SIG-M5 (cell line): ENCODE measurements at places on chromosomes 7 and 10.

DNA sequence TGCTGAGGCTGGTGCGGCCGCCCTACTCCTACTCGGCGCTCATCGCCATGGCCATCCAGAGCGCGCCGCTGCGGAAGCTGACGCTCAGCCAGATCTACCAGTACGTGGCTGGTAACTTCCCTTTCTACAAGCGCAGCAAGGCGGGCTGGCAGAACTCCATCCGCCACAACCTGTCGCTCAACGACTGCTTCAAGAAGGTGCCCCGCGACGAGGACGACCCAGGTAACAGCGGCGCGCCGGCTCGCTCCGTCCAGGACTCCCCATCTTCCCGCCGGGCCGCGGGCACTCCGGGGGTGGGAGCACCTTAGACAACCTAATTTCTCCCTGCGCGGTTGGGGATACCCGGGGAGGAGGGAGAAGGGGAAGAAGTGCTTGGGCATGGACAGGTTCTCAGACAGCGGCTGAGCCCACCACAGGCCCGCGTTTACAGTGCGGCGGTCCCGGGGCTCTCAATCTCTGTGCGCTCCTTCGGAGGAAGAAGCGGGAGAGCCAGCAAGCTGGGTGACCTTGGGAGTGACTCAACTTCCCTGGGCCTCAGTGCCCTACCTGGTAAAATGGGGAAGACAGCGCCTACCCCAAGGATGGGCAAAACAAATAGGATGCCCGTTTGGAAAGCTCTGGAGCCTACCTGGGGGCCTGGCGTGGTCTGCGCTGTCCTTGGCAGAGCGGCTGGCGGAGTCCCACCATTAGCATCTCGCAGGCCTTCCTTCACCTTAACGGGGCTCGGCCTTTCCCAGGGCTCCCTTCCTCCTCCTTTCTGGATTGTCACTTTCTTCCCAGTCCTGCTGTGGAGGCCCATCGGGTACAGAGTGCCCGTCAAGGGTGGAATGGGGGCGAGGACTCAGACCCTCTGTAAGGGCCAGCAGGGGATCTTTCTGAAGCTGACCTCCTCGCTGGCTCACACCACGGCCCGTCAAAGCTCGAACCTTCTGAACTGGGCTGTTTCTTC lies 852 bp downstream of the FOXI2 start:
- DNase-seq = no peak

- no peak for DNase-seq
Measured at GRCh38 chr7:134045716-134046115, 81.4 kb upstream of the LRGUK start.

DNA sequence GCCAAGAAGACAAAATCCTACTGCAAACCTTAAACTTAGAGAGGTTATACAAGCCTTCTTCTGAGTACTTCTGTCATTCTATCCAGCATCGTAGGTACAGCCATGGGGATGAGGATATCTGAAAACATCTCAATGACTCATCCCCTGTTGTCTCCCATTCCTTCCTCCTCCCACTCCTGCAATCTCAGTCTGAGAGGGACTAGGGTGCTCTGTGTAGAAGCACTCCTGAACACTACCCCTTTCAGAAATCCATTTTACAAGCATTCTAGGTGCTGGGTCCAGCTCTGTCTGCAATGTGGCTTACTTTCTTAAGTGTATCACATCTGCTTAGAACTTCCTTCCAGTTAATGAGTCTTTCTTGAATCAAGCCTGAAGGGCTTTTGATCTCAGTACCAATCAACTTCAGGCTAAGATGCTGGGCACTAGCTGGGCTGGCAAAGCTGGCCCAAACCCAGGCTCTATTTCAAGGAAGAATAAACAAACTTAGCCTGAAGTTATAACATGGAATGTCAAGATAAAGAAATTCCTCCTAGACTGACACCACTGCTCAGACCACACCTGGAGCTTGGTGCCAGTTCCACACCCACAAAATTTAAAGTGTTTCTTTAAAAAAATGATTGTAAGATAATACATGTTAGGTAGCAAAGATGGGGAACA lies 270.3 kb upstream of the AOAH start:
- no peak for DNase-seq

- DNase-seq = no peak
Measured at GRCh38 chr7:22200777-22201176, 156.2 kb downstream of the RAPGEF5 start.

DNA sequence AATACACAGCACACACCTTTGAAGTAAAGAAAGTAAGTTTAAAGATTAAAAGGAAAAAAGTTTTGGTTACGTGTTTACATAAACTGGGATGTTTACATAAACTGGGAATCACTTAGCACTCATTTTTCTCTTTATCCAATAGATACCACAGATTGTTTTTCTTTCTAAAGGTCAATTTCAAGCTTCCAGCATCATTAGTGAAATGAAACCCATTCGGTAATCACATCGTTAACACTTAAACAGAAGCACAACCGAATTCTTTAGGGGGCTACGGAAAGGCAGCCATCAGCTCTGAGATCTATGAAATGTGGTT lies 1.1 kb downstream of the ODAD2 start:
- no peak for DNase-seq

DNA sequence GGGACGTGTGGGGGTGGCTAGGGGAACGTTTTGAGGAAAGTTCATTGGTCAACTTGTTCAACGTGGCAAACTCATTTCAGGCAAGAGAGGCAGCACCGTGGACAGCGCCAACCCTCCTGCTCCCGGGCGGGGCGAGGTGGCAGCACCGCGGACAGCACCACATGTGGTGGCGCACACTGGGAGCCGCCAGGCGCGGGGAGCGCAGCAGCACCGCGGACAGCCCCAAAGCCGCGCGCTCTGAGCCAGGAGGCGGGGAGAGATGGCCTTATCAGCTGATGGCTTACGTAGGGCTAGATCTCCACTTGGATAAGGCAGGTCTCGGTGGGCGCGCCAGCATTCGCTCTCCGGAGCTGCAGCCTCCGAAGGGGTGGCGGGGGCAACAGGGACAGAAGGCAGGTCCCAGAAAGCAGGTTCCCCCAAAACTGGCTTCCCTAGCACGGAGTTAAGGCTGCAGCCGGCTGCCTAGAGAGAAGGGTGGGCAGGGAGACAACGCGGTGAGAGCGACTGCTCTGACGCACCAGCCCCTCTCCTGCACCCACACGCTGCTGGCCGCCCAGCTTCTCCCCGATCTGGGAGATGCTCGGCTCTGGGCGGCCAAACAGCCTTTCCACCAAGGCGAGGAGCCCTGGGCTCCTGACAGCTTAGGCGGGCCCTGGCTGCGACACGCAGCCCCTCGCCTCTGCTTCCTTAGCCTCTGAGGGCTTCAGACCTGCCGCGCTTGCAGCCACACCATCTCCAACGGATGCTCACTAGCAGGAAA lies at the start of gene HTR5A:
Gene HTR5A (plus strand): TSS at position 333 of the 760 bp plus-strand sequence. CDS start 576 bp downstream, outside the sequence.
- DNase-seq = no peak

DNA sequence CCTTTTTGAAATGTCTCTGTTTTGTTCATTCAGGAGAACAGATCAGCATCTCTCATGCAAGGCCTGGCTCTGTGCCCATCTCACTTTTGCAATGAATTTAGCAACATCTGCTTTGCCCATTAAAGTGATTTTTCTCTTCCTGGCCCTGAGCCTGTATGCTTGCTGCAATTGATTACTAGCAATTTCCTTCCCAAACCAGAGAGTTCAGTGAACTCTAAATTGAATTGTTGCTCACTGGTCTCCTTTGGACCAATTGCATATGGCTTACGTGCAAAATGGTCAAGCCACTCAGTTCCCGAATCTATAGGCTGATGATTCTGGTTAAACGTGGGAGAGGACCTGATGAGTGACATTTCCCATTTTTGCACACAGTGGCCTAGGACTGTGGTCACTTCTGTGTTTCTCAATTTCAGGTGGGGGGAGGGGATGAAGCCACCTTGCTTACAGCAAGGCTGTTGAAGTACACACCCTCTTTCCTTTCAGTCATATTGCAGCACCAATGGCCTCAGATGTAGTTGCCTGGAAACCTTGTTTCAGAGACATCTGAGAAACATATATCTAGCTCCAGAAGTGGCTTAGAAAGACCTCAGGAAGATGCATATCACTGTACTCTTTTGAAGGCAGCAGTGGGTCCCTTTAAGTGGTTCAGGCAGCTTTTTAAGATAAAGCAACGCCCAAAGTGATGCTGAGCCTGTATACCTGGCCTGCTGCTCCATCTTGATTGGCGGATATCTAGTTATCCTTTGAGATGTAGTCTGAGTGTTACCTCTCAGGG lies 201.4 kb downstream of the PTEN start:
- peak; percentile 74 for DNase-seq

DNA sequence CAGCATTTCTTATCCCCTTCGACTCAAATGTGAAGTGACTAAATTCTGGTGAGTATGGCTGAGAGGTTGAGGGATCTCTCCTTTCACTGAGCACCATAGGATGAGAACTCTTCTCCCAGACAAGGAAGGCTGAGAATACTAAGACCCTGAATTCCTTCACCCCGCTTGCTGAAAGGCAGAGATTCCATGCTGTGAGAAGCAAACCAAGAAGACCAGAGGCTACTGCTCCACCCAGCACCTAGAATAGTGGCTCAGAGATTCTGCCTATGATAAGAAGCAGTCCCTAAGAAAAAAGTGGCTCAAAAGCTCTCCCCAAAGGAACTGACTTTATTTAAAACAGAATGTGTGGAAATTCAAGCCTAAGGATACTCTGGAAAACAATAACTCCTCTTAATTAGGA lies 26.7 kb upstream of the WNT2 start:
- DNase-seq = no peak

GRCh38 chr10:98030093-98030821 lies at the start of gene CRTAC1:
TSS of gene CRTAC1 (minus strand) at chr10:98030621. CDS start at chr10:98030472, 149 bp downstream.
- no peak for DNase-seq

DNA sequence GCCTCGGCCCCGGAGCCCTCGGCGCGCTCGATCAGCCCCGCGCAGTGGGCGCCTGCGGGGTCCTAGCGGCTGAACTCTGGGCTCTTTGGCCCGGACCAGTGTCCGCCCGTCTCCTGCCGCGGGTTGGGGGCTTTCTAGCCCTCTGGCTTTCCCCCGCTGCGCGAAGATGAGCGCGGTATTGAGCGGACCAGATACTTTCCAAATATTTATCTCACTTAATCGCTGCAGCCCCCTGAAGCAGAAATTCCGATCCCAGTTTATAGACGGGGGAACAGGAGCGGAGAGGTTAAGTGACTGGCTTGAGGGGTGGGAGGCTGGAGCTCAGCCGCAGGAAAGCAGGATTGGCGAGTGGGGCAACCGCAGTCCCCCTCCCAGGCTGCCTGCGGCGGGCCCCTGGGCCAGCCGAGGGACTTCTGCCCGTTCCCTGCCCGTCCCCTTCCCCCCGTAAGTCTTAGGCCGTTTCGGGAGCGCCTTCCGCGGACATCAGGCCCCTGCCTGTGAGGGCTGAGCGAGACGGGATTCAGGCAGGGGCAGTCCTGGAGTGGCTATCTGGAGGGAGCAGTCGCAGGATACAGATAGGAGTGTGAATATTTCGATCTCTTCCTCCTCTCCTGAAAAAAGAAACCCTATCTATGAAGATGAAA lies 565 bp downstream of the STRIP2 start:
- DNase-seq = no peak

- no peak for DNase-seq
Measured at GRCh38 chr10:26642896-26643653, 54.4 kb upstream of the PDSS1 start.

DNA sequence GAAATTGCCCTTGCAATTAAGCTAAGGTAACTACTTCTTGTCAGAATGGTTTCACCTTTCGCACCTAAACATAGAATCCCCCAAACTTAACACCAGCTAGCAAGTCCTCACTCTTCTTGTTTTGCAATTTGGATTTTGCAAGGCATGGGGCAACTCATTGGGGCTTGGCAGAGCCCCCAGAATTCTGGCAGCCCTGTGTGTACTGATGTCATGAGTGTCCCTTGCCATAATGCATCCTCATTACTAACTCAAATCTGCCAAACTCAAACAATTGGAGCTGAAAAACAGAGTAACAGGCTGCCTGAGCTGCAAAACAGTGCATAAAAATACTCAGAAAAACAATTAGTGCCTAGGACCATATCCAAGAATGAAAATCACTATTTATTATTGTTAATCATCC lies 7.9 kb upstream of the XPNPEP1 start:
- DNase-seq = no peak

- no peak for DNase-seq
Measured at GRCh38 chr7:107659666-107660065, 962 bp upstream of the SLC26A4 start.

DNA sequence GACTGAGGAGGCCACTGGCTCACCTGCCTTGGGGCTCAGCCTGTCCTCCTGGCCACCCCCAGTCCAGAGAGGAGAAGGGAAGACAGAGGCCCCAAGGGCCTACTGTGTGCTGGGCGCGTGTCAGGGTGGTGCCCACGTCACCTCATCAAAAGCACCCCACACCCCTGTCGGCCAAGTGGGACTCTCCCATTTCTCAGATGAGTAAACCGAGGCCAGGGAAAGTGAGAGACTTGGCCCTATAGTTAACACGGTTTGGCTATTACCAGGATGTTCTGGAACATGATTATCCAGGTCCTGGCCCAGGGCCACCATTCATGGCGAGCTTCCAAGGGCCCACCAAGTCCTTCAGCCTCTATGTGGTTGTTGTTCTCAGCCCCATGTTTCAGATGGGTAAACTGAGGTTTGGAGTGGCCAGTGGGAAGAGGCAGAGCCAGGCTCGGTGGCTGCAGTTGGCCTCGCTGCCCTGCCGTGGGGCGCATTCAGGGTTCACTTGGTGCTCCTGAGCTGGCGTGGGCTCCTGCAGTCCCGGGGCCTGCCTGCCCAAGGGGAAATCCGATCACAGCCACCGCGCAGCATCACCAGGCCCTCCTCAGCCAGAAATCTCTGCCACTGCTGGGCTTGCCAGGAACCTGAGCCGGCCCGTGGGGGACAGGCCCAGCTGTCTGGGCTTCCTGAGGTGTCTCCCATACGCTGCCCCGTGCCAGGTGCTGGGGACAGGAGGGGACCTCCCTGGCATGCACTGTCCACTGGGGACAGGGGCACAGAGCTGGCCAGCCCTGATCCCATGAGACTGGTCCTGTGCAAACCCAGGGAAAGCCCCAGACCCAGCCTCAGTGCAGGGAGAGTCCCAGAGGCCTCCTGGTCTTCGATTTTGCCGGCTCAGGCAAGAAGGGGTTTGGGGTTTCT lies 117.7 kb upstream of the TNRC18 start:
- DNase-seq = no peak

GRCh38 chr7:8418629-8419245 lies 14.7 kb upstream of the NXPH1 start:
- DNase-seq = no peak

DNA sequence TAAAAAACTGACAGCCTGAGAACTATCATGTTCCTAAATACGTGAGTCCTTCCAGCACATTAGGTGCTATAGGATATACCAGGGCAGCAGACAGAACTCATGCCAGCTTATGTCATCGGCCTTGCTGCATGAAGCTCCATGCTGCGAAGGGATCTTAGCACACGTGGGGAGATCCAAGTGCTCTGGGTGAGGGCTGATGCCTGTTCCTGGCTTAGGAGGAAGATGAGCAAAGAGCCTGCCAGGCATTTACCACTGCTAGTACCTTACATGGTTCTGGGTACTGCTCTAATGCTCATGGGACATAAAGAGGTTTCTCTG lies 43.2 kb downstream of the SVIL start:
- DNase-seq = no peak

DNA sequence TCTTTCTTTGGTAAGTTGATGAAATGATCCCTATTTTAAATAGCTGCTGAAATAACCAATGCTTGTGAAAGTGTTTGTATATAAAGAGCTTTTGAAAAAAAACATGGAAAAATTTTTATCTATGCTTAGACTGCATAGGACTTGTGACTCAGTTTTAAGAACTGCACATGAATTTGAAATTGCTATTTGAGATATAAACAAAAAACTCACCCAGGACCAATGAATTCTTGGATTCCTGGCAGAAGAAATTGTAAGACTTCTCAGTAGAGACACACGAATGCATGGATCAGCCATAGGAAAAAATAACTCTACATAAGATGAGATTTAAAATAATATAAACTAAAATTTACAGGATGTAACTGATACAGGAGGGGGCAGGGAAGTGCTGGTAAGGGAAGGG lies 278.8 kb upstream of the SORCS1 start:
- DNase-seq = no peak
